Stimulated activated CD4-positive, alpha-beta T cell treated with anti-CD3 and anti-CD28 coated beads, Interleukin-1b, Interleukin-23, amount 100 ng/mL, for 4 hours (primary cell): ENCODE measurements at places on chromosomes 1 and 21.

DNA sequence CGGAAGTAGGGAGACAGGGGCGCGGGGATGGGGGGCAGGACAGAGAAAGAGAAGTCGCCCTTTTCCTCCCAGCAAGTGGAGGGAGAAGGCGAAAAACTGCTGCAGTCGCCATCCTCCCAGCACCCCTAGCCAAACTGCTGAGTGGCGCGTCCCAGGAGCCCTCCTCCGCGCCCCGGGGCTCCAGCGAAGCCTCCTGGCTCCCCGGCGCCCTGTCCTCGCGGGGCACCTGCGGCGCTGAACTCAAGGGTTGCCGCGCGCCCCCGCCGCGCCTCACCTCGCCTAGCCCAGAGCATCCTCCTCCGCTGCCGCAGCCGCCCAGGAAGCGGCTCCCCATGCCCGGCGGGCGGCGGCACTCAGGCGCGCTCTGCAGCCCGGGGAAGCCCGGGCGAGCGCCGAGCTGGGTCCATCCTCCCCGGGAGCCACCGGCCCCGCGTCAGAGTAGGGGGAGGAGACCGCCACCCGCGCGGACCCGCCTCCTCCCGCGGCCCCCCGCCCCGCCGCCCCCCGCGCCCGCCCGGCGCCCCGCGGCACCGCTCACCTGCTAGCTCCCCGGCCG lies at the start of gene DAB1:
Gene DAB1 (minus strand): TSS at position 405 of the 556 bp plus-strand sequence. CDS start 133,030 bp downstream, outside the sequence.
- no peak for DNase-seq

DNA sequence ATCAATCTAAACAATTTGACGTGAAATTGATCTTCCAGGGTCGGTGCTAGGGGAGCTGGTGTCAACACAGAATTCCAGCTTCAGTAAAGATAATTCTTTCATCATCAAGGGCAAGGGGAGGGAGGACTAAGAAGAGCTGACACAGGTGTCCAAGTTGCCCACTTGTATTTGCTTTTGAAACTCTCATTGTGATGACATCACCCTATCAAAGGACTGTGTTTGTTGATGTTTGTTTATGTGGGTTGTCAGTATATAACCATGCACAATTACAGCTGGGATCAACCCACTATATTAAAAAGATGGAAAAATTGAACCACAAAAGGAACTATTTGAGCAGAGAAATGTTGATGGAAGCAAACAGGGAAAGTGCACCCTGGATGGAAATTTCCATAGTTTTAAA lies 48.8 kb downstream of the ZC3H11B start:
- no peak for DNase-seq

- no peak for DNase-seq
Measured at GRCh38 chr1:47651311-47652089, 213.7 kb downstream of the FOXD2 start.

DNA sequence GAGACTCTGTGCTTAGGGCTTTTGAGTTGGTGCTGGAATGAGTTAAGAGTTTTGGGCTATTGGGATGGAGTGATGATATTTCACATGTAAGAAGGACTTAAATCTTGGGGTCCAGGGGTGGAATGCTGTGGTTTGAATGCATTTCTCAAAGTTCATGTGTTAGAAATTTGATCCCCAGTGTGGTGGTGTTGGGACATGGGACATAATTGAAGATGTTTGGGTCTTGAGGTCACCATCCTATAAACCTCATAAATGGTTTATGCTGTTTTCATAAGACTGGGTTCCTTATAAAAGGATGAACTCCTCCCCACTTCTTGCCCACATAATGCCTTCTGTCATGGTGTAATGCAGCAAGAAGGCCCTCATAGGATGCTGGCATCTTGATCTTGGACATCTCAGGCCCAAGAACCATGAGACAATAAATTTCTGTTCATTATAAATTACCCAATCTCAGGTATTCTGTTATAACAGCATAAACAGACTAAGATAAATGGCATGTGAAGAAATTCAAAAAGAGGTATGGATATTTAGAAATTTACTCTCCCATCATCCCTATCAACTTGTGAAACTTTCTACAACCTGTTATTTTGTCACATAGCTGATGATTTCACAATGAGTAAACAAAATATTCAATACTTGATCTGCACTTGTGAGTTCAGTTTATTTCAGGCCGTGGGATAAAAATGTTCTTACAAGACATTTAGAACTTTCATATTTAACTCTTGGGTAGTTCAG lies 48.0 kb upstream of the NEK7 start:
- DNase-seq: no peak

GRCh38 chr1:19432943-19433718 lies 52.2 kb downstream of the CAPZB start:
- no peak for DNase-seq

DNA sequence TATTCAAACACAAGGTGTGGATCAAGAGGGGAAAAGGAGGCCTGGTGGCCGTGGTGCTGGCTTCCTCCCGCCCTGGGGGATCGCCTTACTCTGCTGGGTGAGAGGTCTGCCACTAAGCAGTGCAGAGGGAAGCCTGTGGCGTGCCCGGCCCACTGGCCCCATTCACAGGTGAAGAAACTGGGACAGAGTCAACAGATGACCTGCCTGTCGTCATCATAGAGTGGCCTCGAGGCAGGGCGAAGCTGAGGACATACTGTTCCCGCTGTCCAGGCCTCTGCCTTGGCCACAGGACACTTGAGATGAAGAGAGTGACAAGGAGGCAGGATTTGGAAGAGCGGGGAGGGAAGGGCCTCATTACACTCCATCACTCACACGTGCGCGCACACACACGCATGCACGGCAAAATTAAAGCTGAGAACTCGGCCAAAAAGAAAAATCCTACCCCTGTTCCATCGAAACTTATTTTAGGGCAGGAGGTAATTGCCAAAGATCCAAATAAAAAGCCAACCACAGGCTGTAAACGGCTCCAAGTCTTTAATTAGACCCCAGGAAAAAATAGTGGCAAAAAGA lies 50.5 kb downstream of the CASZ1 start:
- DNase-seq: no peak

DNA sequence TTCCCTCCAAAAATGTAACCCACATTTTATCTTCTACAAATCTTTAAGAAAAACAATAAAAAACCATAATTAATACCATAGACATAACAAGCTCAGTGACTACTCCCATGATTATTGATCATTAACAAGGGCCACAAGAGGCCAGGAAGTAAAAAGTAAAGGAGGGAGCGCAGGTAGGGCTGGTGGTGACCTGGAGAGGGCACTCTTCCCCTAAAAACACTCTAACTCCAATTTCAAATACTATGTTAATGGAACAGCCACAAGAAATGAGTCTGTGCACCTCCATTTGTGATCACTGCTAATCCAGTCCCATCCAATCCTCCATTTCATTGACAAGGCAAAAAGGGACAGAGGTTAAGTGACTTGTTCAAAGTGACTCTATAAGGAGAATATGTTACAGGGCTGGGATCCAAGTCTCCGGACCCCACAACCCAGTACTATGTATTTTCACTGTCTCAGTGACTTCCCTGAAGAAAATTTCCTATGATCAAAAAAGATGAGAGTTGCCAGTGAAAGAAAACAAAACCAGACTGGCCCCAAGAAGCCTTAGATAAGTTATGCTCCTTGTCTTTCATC lies 41.2 kb upstream of the CFAP298 start:
- no peak for DNase-seq

DNA sequence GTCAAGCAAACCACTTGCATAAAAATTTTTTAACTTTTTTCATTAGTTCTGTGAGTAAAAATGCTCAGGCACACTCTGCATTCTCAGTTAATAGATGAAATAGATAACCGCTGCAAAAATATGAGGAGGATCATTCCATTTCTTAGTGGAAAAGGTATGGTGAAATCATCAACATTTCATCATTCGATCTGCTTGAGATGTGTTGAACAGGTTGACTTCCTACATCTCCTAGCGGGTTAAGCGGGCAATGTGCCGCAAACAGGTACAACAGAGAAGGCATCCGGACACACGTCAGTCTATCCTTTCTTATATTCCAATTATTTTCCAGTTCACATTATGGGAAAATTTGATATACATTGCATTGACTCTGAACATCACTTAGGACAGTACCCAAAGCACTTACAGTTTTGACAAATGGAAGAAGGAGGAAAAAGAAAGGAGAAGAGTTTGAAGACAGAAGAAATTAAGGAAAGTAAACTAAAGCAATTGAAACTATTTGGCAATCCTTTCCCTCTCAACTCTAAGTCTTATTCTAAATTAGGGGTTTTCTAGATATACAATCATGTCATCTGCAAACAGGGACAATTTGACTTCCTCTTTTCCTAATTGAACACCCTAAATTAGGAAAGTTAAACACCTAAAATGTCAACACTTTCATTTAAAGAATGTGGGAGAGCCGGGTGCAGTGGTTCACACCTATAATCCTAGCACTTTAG lies 33.5 kb downstream of the NIBAN1 start:
- DNase-seq: no peak

GRCh38 chr1:1527092-1527816 lies 13.2 kb downstream of the TMEM240 start:
- no peak for DNase-seq

DNA sequence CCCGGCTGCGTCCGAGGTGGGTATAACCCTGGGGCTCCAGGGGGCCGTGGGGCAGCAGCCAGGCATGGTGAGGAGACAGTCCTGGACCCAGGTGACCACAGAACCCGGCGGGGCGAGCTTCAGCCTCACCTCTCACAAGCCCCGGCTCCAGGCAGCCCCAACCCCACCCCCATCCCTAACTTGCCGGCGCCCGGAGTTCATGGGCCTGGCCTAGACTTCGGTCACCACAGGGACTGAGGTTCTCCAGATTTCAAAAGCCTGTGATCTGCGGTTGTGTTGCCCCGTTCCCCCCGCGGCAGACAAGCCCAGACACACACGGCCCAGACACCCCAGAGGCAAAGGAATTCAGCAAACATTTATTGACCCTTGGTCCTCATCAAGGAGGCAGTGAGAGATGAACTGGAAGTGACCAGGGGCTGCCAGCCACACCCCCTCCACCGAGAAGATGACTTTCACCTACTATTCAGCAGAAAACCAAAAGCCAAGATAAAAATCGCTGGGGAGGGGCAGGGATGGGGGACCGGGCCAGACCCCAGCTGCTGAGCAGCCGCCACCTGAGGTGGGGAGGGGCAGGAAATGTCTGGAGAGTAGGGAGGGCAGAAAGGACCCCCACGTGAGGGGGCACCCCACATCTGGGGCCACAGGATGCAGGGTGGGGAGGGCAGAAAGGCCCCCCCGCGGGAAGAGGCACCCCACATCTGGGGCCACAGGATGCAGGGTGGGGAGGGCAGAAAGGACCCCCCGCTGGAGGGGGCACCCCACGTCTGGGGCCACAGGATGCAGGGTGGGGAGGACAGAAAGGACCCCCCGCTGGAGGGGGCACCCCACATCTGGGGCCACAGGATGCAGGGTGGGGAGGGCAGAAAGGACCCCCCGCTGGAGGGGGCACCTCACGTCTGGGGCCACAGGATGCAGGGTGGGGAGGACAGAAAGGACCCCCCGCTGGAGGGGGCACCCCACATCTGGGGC lies 3.9 kb downstream of the HES4 start:
- DNase-seq: no peak

DNA sequence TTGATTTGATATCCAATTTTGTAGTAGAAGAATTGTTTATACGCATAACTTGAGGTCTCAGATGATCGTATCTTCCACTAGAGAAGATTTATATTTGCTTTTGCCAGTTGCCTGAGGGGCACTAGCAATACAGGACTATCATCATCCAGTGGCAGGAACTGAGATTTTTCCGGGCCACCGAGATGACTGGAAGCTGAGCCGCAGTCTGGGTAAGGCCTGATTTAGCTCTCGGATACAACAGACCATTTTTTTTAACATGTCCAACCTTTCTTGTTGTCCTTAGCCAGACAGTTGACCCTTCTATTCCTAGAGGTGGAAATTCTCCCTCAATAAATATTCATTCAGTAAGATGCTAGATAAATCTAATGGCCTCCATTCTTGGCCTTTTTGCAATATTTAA lies 25.4 kb upstream of the GUCA2B start:
- DNase-seq: no peak

DNA sequence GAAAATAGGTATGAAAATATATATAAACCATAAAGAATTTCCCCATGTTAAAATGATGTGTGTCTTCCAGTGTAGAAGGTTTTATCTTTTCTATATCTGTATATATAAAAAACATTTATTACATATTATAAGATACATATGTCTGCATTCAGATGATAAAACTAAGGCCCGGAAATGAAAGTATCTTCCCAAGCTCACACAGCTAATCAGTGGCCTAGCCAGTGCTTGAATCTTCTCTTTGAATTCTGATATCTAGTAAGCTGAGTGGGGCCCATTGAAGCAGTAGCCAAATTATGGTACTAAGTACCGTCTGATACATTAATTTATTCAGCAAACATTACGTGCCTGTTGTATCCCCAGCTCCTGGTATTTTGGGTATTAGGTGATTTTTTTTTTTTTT lies 28.6 kb downstream of the UCK2 start:
- no peak for DNase-seq

- DNase-seq: no peak
Measured at GRCh38 chr1:218666263-218666662, 321.1 kb downstream of the TGFB2 start.

DNA sequence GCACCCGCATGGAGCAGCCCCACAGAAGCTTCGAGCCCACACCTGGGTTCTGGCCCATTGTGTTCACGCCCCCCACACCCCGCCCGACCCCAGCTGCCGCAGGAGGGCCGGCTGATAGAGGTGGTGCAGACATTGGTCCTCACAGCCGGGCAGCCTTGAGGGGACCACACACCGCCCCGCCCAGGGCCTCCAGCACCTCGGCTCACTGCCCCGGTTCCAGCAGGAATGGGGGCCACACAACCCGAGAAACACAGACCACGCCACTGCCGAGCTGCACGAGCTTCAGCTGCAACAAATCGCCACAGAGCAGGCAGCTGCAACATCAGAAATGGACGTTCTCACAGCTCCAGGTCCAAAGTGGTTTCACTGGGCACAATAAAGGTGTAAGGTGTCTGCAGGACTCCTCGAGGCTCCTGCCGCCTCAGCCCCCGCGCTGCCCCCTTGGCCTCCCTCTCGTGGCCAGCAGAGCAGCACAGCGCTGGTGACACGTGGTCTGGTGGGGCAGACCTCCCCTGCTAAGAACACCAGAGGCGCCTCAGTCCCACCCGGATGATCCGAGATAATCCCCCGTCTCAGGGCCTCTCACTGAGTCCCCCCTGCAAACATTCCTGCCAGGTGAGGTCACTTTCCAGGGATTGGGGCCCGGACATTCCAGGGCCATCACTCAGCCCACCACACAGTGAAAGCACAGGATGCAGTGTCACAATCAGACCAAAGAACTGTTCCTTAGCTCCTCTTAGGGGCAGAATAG lies 62.3 kb upstream of the ADARB1 start:
- no peak for DNase-seq
